GM20000 (cell line): ENCODE measurements at places on chromosomes 5 and 9.

- DNase-seq: no peak
These were observed 283.0 kb upstream of the PCSK5 start for GRCh38 chr9:75607521-75607920.

DNA sequence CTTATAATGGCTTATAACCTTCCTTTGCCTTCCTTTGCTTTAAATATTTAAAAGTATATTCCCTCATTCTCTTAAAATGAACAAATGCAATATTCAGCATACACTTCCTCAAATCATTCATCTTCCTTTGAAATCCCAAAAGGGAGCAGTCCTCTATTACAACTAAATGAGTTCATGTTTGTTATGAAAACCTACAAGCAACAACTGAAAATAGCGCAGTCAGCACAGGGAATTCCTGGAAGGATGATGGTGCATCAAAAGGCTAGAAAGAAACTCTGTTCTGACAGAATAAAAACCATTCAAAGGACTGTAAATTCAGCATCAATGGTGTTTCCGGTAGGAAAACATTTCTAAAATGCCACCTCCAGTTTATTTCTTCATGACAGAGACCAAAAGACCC, 3.3 kb downstream of the NR6A1 start:
- no peak for DNase-seq

DNA sequence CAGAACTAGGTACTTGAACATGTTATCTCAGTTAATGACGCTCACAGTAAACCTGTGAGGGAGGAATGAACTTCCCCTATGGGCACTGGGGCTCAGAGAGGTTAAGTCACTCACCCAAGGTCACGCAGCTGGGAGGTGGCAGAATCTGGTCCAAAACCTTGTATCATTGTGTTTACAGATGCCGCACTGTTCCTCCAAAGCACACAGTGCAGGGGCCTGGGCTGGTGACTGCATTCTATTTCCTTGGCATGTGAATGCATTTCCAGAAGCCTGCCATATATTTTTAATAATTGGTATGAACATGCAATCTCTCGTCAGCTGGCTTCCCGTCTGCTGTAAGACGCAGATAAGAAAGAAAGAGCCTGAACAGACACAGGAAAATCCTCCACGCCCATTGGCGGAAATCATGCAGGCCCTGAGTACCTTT, 77.0 kb upstream of the TBC1D2 start:
- DNase-seq: no peak

- no peak for DNase-seq
These were observed 90.1 kb downstream of the LMNB1 start for GRCh38 chr5:126866851-126867636.

GRCh38 chr5:19866090-19866450, 121.9 kb downstream of the CDH18 start:
- DNase-seq: no peak

GRCh38 chr9:38240051-38240450, 152.5 kb upstream of the ALDH1B1 start:
- no peak for DNase-seq

- DNase-seq: no peak
These were observed 61.7 kb downstream of the GALNT12 start for GRCh38 chr9:98869078-98869745.

GRCh38 chr5:99879791-99880511, 655.2 kb upstream of the FAM174A start:
- DNase-seq: no peak

DNA sequence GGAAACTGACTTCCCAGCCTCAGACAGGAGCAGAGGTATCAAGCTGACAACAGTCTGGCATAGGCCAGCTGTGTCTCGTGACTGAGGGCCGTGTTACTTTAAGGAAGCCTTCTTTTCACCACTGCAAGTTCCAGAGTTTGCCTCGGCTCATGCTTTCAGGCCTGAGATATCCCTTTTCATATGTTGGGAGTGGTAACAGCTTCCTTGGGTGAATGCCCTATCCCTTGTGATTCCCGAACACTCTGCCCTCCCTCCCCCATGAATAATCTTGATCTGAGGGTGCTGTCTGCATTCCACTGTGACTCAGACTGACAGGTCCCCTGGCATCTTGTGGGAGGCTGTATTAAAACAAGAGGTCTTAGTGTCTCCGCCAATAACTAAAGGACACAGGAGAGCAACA, 49.7 kb upstream of the ARL15 start:
- DNase-seq: no peak
